Endothelial cell of umbilical vein (primary cell): ENCODE measurements at places on chromosomes 3 and 15. TPM values are rescaled to one million over a fixed set of nuclear protein-coding genes. Genes with fewer than 3 reads are reported as not detected.

Gene C3orf20
- total RNA-seq: not detected in 2 replicates

- no peak for DNase-seq
Observed at GRCh38 chr3:191952186-191952585, 491.2 kb downstream of the PYDC2 start.

- no peak for DNase-seq
Observed at GRCh38 chr3:184636741-184637316, 75.0 kb downstream of the MAGEF1 start.

DNA sequence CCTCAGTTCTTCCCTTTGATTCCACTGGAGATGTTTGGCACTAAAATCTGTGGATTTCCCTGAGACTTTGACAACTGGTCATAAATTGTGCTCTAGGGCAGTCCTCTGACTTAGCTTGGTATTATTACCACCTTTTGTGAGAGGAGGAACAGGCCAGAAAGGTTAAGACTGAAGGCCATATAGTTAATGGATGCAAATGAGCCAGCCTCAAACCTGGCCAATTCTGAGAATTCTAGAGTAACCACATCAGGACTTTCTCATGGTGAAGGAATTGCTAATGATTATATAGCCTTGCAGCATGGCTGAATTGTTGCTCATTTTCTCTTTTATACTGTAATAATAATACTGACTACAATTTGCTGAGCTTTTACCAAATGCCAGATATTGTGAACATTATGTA lies 162.5 kb downstream of the CADPS start:
- DNase-seq: no peak

DNA sequence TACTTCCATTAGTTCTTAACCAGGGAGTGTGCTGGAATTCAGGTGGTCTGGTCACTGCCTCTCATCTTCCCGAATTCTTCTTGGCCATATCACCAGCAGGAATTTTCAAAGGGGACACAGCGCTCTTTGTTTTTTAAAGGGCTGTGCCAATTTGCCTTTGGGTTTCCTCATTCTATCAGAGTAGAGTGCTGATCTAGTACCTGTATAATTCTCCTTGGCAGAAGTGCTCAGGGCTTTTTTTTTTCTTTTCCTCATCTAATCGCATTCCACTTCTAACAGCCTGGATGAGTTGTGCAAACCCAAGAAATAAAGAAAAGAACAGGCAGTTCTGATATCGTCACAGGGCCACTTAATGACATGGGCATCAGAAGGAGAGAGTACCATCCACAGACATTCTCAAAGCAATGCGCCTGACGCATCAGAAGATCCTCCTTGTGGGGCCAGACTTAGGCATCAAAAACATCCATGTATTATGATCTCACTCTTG lies 121.0 kb downstream of the ASB7 start:
- DNase-seq: no peak

- DNase-seq: no peak
Observed at GRCh38 chr3:28743831-28744230, 395.2 kb upstream of the AZI2 start.
